IPS DF 6.9 (cell line): ENCODE measurements at places on chromosomes 5 and 9.

DNA sequence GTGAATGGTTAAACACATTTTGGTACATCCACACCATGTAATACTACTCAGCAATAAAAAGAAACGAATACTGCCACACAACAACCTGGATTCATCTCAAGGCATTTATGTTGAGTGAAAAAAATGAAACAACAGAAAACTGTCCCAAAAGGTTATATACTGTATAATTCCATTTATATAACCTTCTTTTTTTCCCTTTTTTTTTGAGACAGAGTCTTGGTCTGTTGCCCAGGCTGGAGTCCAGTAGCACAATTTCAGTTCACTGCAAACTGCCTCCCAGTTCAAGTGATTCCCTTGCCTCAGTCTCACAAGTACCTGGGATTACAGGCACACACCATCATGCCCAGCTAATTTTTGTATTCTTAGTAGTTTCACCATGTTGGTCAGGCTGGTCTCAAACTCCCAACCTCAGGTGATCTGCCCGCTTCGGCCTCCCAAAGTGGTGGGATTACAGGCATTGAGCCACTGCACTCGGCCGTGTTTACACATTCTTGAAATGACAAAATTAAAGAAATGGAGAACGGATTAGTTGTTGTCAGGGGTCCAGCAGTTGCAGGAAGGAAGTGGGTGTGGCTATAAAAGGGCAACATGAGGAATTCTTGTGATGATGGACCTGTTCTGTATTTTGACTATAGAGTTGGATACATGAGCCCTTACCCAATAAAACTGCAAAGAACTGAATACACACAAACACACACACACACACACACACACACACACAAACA is 17.4 kb downstream of the PPP6C start:
- DNase-seq = no peak

DNA sequence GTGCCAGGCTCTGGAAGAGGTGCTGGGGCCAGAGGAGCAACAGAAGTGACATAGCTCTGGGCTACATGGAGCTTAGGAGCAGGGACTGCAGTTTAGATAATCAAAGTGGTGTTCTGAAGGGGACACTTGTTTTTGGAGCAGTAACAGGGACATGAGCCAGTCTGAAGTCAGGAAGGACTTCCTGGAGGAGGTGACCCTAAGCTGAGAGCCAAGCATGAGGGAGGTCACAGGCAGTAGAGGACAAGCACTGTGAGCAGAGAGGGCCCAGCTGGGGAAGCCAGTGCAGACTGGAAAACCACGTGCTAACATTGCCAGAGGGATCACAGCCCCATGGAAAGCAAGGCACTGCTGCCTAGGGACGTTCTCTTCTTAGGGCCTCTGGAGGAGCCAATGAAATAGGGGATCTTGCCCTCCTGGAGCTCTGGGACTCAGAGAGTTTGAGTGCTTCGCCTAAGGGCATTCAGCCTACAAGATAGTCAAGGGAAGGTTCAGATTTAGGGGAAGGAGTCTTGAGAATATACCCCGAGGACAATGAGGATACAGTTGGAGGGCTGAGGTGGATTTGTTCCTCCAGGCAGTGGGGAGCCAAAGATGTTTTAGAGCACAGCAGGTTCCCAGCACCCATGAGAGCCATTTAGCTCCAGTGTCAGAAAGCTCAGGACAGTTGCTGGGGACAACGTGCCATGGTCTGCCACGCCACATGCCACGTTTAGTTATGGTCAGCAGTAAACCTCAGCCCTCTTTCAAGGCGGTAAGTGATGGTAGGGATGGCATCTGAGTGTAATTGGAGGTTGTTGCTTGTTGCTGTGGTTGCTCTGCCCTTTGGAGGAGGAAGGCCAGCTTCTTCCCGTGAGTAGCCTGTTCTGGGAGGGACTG is 40.5 kb upstream of the SH3PXD2B start:
- no peak for DNase-seq

GRCh38 chr5:156802501-156802900 is 47.6 kb upstream of the PPP1R2B start:
- no peak for DNase-seq

- DNase-seq = no peak
Observed at GRCh38 chr5:133539818-133540217, 72.5 kb downstream of the FSTL4 start.

DNA sequence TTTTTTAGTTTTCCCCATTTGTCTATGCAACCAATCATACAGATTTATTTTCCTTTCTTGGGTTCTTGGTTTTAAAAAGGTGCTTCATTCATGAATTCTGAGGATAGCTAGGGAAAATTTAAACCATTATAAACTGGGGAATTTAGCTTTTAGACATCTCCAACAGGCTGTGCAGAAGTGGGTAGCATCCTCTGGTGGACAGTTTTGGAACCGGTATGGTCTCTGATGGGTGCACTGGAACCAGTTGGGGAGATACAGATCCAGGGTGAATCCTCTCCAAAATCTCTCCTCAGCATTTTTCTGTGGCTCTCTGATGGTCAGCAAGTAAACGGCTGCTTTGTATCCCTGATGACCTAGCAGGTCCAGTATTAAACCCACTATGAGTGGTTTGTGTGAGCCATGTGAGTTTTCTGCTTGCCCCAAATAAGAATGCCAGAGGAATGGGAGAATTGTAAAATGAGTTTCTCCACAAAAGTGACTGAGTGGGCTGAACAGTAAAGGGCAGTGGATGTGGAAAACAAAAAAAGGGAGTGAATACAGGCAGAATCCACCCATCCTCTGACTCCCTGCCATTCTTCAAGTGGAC is 9.1 kb upstream of the DNAJC25 start:
- DNase-seq = no peak

DNA sequence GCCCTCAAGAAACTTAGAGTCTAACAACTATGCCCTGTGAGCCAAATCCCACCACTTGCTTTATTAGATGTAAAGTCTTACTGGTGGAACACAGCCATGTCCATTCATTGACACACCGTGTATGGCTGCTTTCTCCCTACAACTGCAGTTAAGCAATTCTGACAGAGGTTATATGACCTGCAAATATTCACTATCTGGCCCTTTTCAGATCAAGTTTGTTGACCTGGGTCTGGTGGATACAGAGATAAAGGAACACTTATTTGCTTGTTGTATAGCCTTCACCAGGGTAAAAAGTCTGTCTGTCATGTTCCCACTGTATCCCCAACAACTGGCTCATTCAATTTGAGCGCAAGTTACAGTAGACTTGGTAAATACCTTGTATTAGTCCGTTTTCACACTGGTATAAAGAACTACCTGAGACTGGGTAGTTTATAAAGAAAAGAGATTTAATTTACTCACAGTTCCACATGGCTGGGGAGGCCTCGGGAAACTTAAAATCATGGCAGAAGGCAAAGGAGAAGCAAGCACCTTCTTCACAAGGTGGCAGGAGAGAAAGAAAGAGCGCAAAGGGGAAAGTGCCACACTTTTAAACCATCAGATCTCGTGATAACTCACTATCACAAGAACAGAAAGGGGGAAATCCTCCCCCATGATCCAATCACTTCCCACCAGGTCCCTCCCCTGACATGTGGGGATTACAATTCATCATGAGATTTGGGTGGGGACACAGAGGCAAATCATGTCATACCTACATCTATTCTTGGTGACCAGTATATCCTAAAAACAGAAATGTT is 27.9 kb downstream of the DEPDC1B start:
- no peak for DNase-seq

DNA sequence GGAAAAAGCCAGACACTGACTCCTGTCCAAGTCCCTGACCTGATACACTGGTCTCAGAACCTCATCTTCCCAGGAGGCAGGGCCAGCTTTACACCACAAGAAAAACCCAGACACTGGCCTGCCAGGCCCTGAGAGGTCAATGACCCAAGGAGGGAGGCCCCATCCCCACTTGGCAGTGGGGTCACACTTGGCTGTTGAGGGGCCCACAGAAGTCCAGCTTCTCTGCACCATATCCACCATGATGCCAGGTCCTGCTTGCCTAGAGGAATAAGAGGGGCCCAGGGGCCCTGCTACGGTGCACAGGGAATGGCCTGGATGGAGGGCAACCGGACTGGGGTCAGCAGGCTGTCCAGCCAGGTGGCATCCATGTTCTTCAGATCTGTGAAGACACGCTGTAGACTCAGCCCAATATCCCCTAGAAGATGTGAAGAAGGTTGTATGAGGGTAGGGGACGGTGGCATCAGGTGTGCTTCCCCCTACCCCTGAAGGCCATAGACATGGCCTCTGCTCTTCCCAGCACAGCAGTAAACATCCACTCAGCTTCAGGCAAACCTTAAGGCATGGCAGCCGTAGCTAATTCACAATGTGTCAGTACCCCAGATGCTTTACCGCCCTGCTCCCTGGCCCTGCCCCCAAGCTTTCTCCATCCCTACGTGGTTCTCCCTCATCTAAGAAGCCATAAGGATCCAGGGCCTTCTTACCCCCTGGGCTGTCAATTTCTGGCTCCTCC is 6.7 kb downstream of the IRF1 start:
- no peak for DNase-seq

GRCh38 chr9:134768332-134768708 is 112.3 kb upstream of the FCN2 start:
- no peak for DNase-seq

GRCh38 chr5:172370648-172371545 is 83.4 kb downstream of the SH3PXD2B start:
- peak; percentile 54 for DNase-seq

GRCh38 chr9:127778280-127779135 is at the start of gene SH2D3C:
Gene SH2D3C, minus strand, starts transcription at chr9:127778666. Its CDS starts 39 bp downstream, at chr9:127778627.
- DNase-seq = no peak

GRCh38 chr5:55062039-55062779 is 38.2 kb downstream of the GZMK start:
- DNase-seq = no peak

DNA sequence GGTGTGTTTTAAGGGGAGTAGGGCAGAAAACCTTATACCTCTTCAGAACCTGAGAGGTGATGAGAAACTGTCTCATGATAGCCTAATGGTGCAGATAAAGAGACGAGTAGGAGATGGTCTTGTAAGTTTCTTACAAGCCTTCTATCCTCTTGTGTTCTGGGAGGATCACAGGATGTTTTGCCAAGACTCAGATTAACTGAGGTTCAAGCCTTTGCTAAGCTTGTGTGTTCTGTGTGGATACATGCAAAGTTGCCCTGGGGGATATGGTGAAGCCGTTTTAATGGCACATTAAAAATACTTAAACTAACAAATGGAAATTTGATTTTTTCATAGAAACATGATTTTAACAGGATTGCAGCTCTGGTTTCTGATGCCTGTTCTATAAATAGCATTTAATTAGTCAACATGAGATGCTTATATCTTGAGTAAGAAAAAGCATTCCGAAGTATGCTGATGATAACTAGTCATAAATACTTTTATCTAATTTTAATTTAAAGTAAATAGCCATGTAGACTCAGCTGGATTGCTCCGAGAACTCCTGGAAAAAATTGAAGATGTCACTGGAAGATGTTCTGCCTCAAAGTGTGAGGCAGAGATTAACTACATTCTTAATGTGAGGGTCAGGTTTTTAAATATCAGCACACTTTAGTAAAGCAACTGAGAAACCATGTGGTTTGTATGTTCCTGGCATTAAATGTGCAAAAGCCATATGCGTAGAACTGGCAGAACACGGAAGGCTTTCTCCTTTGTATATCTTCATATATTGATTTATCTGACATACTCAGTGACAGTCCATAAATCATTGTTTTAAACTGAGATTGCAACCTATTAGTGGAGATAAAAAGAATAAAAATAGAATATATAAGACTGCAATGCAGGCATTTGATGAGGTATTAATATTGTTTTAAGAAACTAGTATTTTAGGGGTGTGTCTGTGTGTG is 53.7 kb downstream of the IPO11 start:
- DNase-seq = no peak

- no peak for DNase-seq
Observed at GRCh38 chr5:158482125-158482524, 617.6 kb downstream of the EBF1 start.

DNA sequence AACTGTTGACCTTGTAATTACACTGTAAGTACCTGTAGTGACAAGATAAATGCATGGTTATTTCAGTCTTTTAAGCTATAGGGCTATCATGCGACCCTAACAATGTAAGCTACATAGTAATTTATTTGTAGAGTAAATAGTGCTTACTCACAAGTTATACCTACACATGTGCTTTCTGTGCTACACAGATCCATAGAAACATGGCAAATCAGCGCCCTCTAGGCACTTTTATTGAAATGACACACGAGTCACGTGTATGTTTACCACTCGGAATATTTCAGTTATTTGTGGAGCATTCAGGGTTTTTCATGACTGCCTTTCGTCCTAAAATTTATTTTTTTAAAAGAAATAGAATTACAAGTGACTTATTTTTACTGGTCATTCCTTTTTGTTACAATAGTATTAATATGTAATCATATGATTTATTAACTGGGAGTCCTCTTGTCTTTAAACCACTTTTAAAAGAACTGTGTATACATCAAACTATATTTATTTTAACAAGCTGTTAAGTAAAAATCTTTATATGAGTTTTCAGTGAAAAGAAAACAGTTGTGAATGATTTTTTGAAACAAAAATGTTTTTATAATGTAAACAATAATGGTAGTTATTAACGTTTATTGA is 1242.3 kb upstream of the WWC1 start:
- DNase-seq = no peak

DNA sequence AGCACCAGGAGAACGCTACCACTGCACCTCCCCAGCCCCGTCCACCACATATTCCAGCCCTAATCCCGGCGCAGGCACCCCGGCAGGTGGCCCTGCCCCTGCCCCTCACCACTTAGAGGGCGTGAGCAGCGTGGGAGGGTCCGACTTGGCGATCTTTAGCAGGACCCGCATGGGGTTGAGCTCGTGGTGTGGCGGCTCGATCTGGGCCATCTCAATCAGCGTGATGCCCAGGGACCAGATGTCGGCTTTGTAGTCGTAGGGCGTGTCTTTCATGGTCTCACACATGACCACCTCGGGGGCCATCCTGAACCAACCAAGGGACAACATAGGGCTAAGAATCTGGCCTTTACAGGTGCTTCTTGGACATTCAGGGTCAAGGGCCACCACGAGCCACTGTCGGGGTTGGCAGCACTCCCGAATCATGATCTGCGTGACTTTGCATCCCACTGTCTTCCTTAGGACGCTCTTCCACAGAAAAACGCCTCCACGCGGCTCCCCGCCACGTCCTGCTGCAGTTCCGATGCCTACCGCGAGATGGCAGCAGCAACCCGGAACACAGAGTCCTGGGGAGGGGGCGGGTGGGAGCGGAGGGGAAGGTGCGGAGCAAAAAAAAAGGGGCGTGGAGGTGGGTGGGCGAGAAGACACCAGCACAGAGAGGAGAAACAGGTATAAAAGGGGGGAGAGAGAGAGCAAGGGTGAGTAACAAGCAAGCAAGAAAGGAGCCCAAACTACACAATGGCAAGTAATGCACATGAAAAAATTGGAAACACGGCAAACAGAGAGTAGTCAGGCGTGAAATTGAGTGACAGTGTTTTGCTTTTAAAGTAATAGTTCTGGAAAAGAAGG is 81.3 kb downstream of the STK10 start:
- DNase-seq = no peak

GRCh38 chr9:19493876-19494275 is 85.1 kb downstream of the ACER2 start:
- no peak for DNase-seq

- no peak for DNase-seq
Observed at GRCh38 chr5:31235381-31235780, 41.9 kb downstream of the CDH6 start.

DNA sequence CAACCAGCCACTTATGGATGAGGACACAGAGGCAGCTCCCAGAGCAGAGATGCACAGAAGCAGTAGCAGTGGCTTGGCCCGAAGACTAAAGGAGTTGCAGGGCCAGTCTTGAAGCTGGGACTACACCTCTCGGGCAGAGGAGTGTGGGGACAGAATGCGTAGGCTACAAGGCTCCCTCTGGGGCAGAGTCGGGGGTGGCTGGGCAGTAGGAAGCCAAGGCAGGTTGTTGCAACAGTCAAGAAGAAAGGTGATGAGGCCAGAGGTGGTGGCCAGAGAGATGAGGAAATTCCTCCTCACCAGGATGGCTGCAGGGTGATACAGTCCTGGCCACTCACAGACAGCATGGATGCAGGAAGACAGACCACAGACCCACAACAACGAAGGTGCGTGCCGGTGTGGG is 4.9 kb upstream of the N4BP3 start:
- no peak for DNase-seq
